ENCODE measurements at places on chromosomes 12 and 14. TPM values are rescaled to one million over a fixed set of nuclear protein-coding genes. Genes with fewer than 3 reads are reported as not detected.

GRCh38 chr14:59507063-59507751 is 22.9 kb downstream of the JKAMP start:
- no peak for DNase-seq

DNA sequence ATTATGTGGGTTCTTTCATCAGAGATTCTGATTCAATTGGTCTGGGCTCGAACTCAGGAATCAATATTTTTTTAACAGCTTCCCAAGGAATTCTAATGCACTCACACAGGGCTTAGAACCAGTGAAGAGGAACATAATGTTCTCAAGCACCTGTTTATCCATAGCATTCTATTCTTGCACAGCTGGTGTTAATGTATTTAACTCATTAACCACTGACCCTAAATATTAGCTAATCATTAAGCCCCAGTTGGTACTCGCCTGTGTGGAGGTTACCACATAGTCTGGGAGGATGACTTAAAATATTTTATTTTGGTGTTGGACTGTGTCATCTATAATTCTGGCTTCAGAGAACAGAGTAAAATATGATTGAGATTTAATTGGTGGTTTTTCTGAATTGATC is 45.3 kb downstream of the LRP6 start:
- no peak for DNase-seq

GRCh38 chr12:108211157-108211556 is 82.1 kb downstream of the WSCD2 start:
- DNase-seq, result no peak

DNA sequence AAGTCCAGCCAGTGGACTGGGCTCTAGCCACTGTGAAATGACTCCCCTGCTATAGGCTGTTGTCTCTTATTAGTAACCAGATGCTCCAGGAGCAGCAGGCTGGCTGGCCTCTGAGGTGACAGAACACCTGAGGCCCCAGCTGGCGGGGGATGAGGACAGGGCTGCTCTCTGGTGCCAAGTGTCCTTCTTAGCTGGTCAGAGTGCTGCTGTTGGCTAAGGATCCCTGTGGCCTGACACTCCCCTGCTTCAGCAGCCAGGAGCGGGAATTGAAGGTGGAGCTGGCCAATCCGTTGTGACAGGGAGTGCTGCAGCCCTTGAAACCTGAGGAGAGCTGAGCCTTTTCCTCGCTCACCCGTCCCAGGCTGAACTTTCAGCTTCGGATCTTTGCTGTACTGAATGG is 30.7 kb downstream of the TMEM229B start:
- no peak for DNase-seq

DNA sequence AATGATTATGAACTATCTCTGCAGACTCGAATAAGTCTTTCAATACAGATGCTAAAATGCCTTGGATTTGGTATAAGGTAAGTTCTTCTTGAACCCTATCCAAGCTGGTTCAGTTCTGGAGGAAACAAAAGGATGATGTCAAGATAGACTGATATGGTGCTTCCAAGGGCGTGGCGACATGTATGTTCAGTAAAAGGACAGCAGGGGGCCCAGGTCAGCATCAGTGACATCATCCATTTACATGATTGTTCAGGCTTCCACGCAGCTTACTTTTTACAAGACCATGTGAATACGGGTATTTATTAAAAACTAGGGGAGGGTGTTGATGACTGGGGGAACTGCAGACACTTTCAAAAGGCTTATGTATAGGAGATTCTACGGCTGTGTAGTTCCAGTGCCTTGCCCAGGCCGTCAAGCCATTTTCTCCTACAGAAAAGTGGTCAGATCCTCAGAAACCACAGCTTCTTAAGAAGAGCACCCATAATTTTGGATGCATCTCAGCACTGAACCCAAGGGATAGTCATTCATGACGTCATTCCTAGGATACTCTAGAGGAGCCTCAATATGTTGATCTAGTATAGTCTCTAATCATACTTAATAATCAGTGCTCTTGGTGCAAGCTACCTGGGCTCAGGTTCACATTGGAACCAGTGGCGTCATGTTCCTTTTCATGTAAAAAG is 527.7 kb downstream of the FUT8 start:
- DNase-seq, result no peak

- DNase-seq, result no peak
Observed at GRCh38 chr12:84411031-84411430, 501.6 kb downstream of the SLC6A15 start.

Gene KRT75
- total RNA-seq, result not detected

Gene XPOT
- total RNA-seq, result 76.4 TPM

Data from natural killer cell treated with Interleukin-12 subunit alpha and Interleukin-12 subunit beta and Interleukin-15 and Interleukin-18, amount 100 ng/mL, for 72 hours (primary cell).